ENCODE measurements at places on chromosomes 1 and 21.

GRCh38 chr1:157595356-157595755 is 2.5 kb downstream of the FCRL4 start:
- DNase-seq = no peak

DNA sequence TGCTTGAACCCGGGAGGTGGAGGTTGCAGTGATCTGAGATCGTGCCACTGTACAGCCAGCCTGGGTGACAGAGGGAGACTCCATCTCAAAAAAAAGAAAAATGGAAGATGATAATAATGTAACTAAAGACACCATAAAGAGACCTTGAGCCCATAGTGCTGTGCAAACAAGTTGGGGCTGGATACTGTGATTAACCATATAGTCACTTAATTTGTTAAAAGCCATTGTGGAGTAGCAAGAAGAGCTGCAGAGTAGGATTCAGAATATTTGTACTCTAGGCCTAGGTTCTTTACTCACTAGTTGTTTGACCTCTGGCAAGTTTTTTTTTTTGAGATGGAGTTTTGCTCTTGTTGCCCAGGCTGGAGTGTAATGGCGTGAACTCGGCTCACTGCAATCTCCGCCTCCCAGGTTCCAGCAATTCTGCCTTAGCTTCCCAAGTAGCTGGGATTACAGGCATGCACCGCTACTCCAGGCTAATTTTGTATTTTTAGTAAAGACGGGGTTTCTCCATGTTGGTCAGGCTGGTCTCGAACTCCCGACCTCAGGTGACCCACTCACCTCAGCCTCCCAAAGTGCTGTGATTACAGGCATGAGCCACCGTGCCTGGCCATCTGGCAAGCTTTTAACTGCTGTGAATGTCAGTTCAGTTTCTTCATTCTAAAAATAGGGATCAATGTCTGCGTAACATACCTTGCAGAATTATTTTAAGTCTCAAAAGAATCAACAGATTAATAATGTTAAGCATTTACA is 12.8 kb downstream of the CAP1 start:
- DNase-seq = no peak

DNA sequence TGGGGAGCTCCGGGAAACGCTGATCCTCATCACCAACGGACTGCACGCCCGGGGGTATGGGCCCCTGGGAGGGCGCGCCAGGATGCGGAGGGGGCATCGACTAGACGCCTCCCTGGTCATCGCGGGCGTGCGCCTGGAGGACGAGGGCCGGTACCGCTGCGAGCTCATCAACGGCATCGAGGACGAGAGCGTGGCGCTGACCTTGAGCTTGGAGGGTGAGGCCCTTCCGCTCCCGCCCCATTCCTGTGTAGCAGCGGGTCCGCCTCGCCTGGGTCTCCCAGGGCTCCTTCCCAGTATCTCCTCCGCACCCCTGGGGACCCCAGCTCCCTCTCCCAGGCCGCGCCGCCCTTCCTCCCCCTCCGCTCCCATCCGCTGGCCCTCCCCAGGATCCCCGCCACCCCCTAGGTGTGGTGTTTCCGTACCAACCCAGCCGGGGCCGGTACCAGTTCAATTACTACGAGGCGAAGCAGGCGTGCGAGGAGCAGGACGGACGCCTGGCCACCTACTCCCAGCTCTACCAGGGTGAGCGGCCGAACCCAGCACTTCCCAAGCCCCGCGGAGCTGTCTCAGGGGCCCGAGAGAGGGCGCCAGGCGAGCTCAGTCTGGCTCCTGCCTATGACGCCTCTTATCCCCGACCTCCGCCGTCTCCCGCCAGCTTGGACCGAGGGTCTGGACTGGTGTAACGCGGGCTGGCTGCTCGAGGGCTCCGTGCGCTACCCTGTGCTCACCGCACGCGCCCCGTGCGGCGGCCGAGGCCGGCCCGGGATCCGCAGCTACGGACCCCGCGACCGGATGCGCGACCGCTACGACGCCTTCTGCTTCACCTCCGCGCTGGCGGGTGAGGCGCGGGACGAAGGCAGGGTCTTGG is 5.0 kb downstream of the HAPLN2 start:
- no peak for DNase-seq

DNA sequence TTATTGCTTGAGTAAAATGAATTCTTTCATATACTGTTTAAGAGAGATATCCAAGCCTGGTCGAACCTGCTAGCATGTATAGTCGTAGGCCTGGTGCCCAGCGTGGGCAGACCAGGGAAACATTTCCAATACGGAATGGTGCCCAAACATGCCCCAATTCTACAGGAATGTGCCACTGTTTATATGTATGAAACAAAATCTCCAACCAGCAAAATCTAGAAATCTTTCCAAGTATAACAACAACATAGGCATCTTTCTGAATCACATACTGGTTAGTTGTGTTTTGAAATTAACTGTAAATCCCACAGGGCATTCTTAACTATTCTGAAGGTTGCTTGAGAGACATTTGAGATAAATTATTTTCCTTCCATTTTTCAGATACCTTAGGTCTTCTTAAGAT is 17.0 kb upstream of the ABCD3 start:
- DNase-seq = no peak
